AG09319 (cell line): ENCODE measurements at places on chromosomes 2 and 18.

- no peak for DNase-seq
These were observed 191.3 kb downstream of the MYO1B start for GRCh38 chr2:191436368-191437055.

GRCh38 chr2:58906081-58906645 lies 665.0 kb upstream of the FANCL start:
- DNase-seq = no peak

DNA sequence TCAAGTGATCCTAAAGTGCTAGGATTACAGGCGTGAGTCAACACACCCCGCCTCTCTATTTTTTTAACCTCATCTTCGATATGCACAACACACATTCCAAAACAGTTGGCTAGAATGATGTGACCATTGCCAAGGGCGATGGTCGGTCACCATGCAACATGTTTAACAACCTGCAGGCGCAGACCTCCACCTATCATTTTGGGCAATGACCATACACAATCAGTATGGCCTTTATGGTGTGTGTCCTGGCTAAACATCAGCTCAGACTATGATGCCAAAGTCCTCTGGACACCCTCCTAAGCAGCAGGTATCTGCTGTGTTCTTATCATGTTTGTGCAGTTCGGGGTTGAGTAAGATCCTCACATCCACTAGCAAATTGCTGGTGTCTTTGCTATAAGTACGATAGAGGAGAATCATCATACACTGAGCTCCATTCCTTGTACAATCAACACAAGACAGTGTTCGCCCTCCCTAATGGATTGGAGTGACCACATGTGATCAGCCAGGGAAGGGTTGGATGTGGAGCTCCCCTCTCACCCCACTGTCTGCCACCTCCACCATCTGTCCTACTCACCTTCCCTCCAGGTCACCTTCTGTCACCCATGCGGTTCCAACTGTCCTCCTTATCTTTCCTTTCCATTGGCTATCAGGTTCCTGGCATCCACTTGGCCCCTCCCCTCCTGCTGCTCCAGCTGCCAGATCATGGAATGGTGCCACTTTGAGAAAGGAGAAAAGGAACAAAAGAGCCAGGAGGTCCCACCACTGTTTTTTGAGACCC lies 7.9 kb upstream of the RNF152 start:
- DNase-seq = no peak

- DNase-seq = peak; percentile 85
These were observed 684.4 kb downstream of the IRS1 start for GRCh38 chr2:226115102-226115831.

- DNase-seq = no peak
These were observed 147.8 kb upstream of the ERBB4 start for GRCh38 chr2:212686285-212686895.

DNA sequence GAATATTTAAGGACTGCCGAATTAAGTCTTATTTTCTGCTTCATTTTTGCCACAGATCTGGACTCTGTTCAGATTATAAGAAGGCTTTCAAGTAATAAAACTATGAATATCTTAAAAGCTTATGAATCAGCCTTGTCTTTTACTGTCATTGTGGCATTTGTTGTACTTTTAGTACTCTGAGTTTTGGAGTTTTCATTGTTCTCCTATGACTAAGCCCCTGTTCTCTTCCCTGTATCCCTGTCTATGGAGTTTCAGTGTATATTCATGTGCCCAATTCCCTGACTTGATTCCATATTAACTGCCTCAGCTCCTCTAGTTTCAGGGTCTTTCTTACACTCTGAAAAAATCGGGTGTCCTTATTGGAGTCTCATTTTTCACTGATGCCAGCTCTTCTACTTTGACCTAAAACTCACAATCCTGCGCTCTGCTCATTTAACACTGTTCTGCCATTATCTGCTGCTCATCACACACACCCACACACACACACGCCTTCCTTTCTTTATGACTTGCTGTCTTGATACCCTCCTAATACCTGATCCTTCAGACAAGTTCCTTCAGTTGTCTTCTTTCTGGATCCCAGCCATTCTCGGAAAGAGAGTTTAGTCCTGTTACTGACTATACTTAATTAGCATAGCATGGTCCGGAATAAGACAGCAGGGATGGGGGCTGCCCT lies 511.8 kb downstream of the CPS1 start:
- no peak for DNase-seq

- DNase-seq = no peak
These were observed 36.5 kb downstream of the KANSL3 start for GRCh38 chr2:96601382-96602292.

GRCh38 chr2:24576146-24576545 lies 85.1 kb downstream of the NCOA1 start:
- no peak for DNase-seq

DNA sequence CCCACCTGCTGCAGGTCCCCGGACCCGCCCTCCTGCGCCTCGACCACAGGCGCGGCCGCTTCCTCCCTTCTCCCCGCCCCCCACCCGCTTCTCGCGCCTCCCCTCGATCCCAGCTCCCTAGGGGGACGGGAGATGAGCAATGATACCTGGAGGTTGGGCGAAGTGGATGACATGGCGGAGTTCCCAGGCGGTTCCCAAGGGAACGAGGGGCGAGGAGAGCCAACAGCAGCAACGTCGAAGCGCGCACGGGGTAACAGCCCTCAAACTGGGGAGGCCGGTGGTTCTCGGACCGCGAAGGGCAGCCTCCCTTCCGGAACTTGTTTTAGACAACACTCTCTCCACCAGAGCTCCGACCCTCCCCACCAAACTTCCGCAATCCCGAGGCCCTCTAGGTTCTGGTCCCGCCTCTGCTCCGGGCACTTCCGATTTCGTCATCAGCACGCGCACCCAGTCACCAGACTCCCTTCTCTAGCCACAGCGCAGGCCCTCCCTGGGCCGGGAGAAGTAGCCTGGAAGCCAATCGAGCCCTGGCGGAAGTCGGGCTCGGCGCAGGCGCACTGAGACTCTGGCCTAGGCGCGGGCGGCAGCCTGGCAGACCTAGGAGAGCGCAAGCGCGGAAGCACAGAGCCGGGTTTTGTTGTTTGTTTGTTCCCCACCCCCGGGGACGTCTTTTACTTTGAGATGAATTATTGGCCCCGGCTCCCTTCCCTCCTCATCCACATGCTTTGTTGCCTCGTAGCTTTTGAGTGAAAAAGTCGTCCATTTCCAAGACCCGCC lies at the start of gene VPS4B:
TSS of gene VPS4B (minus strand) at position 390 of the 777 bp plus-strand sequence. CDS start at position 173, 217 bp downstream.
- peak; percentile 99 for DNase-seq

- DNase-seq = no peak
These were observed 32.4 kb upstream of the SNED1 start for GRCh38 chr2:240965905-240966456.

GRCh38 chr2:174325373-174326160 lies 9.2 kb upstream of the SP9 start:
- peak; percentile 67 for DNase-seq

GRCh38 chr2:81942136-81942680 lies 1637.7 kb upstream of the LRRTM1 start:
- no peak for DNase-seq

- no peak for DNase-seq
These were observed 30.4 kb upstream of the RAB6D start for GRCh38 chr2:131394147-131394931.

- no peak for DNase-seq
These were observed 164.2 kb upstream of the EPAS1 start for GRCh38 chr2:46132996-46133395.

- peak; percentile 44 for DNase-seq
These were observed 88.8 kb downstream of the EPAS1 start for GRCh38 chr2:46385786-46386577.

DNA sequence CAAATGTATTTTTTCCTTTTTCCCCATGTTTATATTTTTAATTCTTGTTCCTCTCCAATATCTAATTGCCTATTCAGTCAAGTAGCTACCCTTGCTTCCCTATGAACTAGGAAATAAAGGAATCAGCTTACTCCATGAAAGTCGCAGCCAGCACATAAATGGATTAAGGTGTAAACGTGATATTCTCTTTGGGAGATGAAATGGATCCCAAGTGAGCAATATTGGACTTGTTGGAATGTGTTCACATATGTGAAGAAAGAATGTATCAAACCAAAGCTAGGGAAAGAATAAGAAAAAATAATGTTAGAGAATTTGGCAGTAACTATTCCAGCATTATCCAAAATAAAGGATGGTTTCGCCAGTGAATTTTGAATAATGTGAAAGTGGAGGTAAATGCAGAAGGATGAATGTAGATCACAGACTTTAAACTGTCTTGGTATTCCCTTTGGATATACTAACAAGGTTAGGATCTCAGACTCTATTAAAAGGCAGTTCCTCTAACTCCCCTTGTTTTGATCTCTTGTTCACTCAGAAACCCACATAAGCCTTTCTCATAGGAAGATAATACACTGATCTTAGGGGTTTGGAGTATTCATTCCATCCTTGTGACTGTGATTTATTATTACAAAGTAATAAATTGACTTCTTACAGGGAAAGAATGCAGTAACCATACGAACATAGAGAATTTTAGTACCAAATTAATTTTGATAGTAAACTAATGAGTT lies 208.1 kb downstream of the BABAM2 start:
- DNase-seq = no peak

GRCh38 chr2:216379977-216380376 lies 7.7 kb upstream of the MARCHF4 start:
- no peak for DNase-seq

DNA sequence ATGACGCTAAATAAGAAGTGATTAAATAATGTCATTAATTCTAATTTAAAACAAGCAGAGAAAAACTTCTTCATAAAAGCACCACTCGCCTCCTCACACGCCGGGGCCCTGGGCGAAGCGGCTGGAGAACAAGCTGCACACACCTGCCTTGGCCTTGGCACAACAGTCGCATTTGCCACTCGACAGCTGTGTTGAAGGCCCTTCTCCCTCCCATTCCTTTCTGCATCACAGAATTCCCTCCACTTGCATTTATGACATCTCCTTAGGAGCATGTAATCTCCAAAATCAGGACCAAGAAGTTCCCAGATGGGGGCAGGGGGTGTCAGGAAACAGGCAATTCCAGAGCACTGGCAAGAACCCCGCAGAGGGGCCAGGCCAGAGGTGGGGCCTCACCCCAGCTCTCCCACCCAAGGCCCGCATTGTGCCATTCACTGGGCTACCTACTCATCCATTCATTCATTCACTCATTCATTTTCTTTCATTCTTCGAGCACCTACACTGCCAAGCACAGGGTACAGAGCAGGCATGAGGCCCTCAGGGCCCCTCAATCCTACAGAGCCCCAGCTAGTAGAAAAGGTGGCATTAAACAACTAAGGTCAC lies 6.4 kb downstream of the HDAC4 start:
- no peak for DNase-seq

- no peak for DNase-seq
These were observed 69.1 kb downstream of the CCDC93 start for GRCh38 chr2:117944816-117945215.

- DNase-seq = no peak
These were observed 61.7 kb downstream of the LDLRAD4 start for GRCh38 chr18:13280070-13280795.

- no peak for DNase-seq
These were observed 26.8 kb downstream of the MPHOSPH10 start for GRCh38 chr2:71157124-71157793.

- no peak for DNase-seq
These were observed 92.7 kb upstream of the CNGA3 start for GRCh38 chr2:98253461-98254070.

GRCh38 chr2:65366595-65367125 lies 65.7 kb downstream of the SPRED2 start:
- peak; percentile 79 for DNase-seq

DNA sequence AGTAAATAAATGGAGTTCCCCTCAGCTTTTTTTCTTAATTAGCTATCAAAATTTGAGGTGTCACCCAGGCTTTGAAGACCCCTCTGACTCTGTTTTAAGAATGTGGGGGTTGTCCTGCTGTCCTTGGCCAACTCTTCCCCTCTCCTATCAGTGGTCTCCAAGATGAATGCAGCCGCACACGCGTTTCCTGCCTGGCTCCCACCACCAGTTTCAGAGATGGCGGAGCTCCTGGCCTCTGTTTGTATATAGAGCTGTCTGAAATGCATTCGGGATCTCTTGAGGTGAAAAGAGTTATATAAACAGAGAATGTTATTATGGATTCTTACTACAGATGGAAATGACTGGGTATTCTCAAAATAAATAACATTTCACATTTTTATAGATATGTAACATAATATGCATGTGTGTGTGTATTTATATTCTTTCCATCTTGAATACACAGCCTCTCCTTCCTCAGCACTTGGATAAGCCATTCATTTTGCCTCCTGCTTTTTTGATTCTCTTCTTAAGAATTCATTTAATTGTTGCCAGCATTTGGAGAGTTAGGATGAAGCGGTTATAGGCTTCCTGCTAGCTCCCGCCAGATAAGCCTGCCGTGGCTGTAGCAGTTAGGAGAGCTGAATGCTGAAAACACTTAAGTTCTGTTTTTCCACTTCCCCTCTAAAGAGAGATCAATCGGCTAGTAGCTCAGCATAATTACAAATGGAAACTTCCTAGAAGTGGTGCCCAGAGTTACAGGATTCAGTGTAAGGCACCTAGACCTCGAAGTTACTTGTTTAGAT lies 659.3 kb upstream of the FANCL start:
- DNase-seq = no peak

DNA sequence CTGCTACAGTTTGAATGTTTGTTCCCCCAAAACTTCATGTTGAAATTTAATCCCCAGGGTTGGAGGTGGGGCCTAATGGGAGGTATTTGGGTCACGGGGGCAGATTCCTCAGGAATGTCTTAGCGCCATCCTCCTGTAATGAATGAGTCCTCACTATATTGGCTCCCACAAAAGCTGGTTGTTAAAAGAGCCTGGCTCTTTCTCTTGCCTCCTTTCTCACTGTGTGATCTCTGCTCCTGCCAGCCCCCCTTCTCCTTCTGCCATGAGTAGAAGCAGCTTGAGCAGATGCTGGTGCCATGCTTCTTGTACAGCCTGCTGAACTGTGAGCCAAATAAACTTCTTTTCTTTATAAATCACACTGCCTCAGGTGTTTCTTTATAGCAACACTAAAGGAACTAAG lies 721.0 kb upstream of the PKDCC start:
- DNase-seq = no peak

DNA sequence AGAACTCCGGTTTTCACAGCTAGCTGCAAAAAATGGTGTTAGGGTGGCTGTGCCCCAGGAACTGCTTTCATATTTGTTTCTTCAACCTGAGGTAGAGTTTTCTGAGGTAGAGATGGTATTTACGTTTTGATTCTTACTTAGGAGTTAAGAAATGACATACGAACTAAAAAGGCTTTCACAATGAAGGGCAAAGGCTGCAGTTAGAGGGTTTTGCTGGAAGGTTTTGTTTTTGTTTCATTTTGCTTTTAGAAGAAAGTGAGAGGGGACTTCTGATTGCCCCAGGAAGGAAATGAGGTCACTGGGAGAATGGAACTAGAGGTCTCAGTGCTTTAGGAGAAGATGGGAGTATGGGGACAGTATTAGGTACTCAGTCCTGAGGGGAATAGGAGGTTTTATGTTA lies 15.5 kb downstream of the CDCA7 start:
- no peak for DNase-seq
